ENCODE measurements at places on chromosomes 3 and 15. TPM values are rescaled to one million over a fixed set of nuclear protein-coding genes. Genes with fewer than 3 reads are reported as not detected.

The KNG1 gene
- total RNA-seq, result 0.09 TPM

The HTR3E gene
- not detected for total RNA-seq

The PLOD2 gene
- total RNA-seq, result 0.69 TPM

The POC1A gene
- total RNA-seq, result 15.9 TPM

The HEG1 gene
- total RNA-seq, result 0.25 TPM

The SLCO2A1 gene
- total RNA-seq, result 0.16 TPM

The TRAK1 gene
- total RNA-seq, result 28.5 TPM

The HACL1 gene
- total RNA-seq, result 31.5 TPM

The TRIM42 gene
- total RNA-seq, result not detected

The MED12L gene
- not detected for total RNA-seq

The SEMA3F gene
- 2.6 TPM for total RNA-seq

The PYGO1 gene
- total RNA-seq, result 0.07 TPM

The GABRR3 gene
- total RNA-seq, result not detected

The GCSAM gene
- 0.04 TPM for total RNA-seq

The FAM107A gene
- 0.07 TPM for total RNA-seq

The VWA5B2 gene
- 0.04 TPM for total RNA-seq

The RHCG gene
- total RNA-seq, result not detected

The LTF gene
- total RNA-seq, result 0.13 TPM

The UACA gene
- total RNA-seq, result 0.33 TPM

The SEMA7A gene
- 6.8 TPM for total RNA-seq

The CLEC3B gene
- total RNA-seq, result not detected

The GOLGA6A gene
- not detected for total RNA-seq

The PROS1 gene
- 22.6 TPM for total RNA-seq

The GABRG3 gene
- 13.8 TPM for total RNA-seq

The CCR3 gene
- total RNA-seq, result not detected

The RSRC1 gene
- total RNA-seq, result 50.1 TPM

The MESP2 gene
- total RNA-seq, result 0.47 TPM

The PAQR5 gene
- total RNA-seq, result not detected

The MOBP gene
- 0.33 TPM for total RNA-seq

The EPHA6 gene
- not detected for total RNA-seq

The PRR20G gene
- not detected for total RNA-seq

The CPEB1 gene
- total RNA-seq, result 13.7 TPM

The C3orf85 gene
- not detected for total RNA-seq

The CPLX3 gene
- total RNA-seq, result not detected

The ZNF620 gene
- total RNA-seq, result 3.3 TPM

The ST3GAL6 gene
- total RNA-seq, result not detected

The SCN5A gene
- 0.27 TPM for total RNA-seq

The CCDC51 gene
- total RNA-seq, result 15.7 TPM

The AP2M1 gene
- total RNA-seq, result 385 TPM

The KLHL18 gene
- total RNA-seq, result 70.8 TPM

The GUCA1C gene
- not detected for total RNA-seq
